HTR-8/SVneo (cell line): ENCODE measurements at places on chromosomes 11 and 22.
A peak's percentile ranks its signal among the peaks of the same experiment; 100 is the strongest.

GRCh38 chr11:127926721-127927120 lies 660.6 kb downstream of the ETS1 start:
- DNase-seq, result no peak

GRCh38 chr11:126339073-126339862 lies 16.2 kb upstream of the ST3GAL4 start:
- no peak for DNase-seq

DNA sequence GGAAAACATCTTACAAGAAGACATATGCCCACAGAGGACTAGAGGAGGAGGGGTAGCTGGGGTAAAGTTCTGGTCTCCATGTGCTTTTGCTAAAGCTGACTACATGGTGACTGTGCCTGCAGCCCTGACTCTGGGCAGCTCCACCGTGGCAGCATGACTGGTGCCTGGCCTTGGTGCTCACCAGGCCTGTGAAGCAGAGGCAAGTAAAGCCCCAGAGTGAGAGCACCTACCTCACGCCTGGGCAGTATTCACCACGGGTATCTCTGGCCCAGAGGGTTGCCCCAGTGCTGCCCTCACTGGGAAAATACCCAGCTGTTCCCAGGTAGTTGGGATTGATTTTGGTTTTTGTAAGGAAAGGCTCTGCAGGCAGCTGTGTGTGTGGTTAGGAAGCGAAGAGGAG lies 78.3 kb downstream of the CTTN start:
- no peak for DNase-seq

GRCh38 chr11:47329431-47329986 lies 23.0 kb downstream of the MYBPC3 start:
- DNase-seq, result no peak

DNA sequence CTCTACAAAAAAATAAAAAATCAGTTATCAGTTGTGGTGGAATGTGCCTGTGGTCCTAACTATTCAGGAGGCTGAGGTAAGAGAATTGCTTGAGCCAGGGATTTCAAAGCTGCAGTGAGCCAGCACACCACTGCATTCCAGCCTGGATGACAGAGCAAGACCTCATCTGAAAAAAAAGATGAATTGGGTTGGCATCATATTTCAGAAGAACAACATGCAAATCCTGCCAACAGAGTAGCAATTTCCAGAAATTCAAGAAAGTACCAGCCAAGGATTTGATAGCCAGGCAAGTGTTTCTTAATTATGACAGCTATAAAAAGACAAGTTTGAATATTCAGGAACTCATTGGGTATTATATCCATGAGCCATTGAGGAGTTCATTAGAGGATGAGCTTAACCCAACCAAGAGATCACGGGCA lies 75.2 kb downstream of the USP47 start:
- peak; percentile 8 for DNase-seq

GRCh38 chr11:65814986-65815565 lies 18.7 kb upstream of the SNX32 start:
- DNase-seq, result no peak

GRCh38 chr22:28424427-28425080 lies 255.1 kb downstream of the TTC28 start:
- no peak for DNase-seq

- DNase-seq, result no peak
These were observed 24.8 kb upstream of the MTCH2 start for GRCh38 chr11:47667135-47667534.

DNA sequence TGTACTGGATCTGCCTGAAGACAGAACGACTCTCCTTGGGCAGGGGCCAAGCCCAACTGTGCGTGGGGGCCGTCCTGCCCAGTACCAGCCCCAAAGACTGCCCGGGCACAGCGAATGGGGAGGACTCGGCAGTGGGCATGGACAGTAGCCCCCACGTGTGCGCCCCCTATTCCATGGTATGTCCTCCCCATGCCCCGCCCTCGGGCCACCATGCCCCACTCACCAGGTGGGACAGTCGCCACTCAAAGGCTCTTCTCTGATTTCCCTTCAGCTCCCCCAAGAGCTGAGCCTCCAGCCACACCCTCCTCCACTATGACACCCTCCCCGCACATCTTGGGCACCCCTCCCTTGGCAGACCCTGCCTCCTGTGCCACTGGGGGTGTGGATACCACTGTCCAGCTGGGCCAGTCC lies 43.5 kb downstream of the GNB1L start:
- no peak for DNase-seq

DNA sequence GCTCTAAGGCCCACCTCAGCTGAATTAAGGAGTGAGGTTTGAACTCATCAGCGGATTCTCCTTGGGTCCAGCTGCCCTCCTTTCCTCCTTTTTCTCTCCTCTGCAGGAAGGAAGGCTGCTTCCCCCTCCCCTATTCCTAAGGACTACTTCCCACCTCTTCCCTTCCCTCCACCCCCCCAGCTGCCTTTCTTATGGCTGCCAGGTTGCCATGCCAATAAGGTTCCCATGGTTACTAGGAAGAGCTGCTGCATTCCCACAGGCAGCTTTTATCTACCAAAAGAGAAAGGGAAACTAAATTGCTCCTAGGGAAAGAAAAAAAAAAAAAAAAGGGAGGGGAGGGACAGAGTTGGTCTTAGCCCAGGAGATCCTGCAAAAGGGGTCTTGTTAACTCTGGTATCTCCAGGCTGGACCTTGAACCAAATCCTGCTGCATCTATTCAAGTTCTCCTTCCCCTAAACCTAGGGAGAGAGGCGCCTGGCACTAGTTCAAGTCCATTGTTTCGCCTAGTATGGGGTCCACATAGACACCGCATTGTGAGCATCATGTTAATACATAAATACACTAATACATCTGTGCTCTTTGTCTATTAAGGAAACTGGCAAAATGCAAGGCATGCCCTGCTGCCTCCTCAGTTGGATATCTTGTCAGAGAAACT lies 21.2 kb upstream of the FEZ1 start:
- DNase-seq, result no peak

GRCh38 chr11:18720808-18721560 lies 5.0 kb downstream of the IGSF22 start:
- DNase-seq, result peak; percentile 72

- DNase-seq, result no peak
These were observed 644 bp downstream of the SPTY2D1 start for GRCh38 chr11:18633256-18634139.

DNA sequence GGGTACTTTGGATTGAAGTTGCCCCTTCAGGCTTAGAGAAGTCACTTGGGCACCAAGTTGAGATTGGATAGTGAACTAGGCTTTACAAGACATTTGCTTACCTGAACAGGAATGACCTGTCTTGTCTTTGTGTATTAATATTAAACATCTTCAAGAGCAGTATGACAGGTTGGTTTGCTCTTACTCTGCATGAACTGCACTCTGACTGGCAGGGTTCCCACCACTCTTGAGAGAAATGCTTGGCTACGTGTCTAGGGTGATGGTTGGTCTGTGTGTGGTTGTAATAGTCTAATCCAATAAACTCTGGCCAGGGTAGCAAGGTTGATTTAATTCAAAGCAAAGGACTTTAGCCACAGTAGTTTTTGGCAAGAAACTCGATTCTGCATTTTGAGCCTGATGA lies 20.1 kb upstream of the SPTBN2 start:
- no peak for DNase-seq
